ENCODE measurements at places on chromosomes 12 and 14.

GRCh38 chr14:43795600-43796228 is 711.4 kb downstream of the FSCB start:
- DNase-seq = no peak

DNA sequence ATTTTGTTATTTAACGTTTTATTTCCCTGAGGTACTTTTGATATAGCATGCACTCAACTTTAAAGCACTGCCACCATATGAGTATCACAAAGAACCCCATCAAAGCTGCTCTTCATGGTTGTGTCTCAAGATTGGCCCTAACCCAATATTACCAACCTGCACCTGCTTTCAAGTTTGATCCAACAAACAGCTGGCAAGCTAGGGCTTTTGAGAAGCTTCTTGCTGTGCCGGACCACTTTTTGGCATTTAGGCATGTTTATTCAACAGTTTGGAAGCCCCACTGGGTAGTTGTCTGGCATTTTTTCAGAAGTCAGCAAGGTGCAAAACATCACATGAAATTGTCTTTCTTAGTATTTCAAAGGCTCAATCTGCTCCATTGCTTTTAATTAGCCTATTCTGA is 137.2 kb upstream of the PLEKHA5 start:
- no peak for DNase-seq

DNA sequence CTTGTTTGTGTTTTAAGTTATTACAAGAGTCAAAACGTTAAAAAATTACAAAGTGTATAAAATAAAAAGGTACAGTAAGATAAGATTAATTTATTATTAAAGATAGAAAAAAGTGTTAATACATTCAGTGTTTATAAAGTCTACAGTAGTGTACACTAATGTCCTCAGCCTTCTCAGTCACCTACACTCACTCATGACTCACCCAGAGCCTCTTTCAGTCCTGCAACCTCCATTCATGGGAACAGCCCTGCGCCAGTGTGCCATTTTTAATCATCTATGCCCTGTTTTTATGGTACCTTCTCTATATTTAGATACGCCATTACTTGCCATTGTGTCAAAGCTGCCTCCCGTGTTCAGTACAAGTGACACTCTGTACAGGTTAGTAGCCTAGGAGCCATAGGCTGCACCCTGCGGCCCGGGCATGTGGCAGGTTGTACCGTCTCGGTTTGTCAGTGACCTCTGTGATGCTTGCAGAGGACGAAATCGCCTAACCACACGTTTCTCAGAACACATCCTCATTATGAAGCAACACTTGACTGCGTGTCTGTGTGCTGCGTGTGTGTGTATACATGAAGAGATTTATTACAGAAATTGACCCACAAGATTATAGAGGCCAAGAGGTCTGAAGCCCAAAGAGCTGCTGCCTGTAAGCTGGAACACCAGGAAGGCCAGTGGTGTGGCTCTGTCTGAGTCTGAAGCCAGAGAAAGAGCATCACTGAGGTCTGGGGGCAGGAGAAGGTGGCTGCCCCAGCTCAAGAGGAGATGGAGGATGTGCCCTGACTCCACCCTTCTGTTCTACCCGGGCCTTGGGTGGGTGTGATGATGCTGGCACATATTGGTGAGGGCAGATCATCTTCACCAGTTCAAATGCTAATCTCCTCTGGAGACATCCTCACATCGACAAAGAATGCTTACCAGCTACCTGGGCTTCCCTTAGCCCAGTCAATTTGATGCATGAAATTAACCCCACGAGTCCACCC is 116.6 kb upstream of the C14orf180 start:
- DNase-seq = no peak

GRCh38 chr14:94547151-94547680 is 14.0 kb upstream of the SERPINA4 start:
- DNase-seq = no peak

DNA sequence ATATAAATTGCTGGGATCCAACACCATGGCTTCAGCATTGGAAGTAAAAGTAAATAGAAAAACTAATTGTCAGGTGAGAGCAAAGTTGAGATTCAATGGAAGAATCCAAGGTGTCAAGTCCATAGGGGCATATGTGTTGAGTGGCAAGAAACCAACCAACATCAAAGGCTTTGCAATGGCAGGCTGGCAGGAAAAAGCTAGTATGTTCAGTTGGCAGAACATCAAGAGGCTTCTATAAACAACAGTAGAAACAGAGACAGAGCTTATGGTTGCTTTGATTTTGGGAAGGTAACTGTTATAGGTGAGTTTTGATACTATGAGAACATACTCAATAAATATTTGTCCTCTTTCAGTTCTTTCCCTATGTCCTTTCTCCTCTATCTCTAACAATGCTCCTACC is 553.7 kb upstream of the MDGA2 start:
- DNase-seq = no peak

DNA sequence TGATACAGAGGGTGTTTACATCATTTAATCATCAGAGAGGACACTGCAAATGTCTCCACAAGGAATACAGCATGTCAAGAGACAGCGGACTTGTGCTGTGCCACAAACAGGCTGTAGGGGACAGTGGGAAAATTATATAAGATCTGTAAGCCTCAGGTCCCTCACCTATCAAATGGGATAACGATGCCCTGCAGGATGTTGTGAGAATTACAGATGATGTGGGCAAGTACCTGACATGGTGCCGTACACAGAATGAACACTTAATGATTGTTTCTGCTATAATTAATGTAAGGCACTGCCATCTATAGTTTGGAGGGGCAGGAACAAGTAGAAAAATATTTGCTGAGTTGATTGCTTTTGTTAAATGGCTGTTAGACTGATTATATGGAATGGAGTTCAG is 81.9 kb upstream of the GTF2A1 start:
- DNase-seq = no peak

All from T-helper 22 cell (primary cell).